ENCODE measurements at places on chromosomes 5 and 9. TPM values are rescaled to one million over a fixed set of nuclear protein-coding genes. Genes with fewer than 3 reads are reported as not detected.

Gene GOLM1
- total RNA-seq, result 112 TPM

Gene GALNT12
- 12.9 TPM for total RNA-seq

Gene NKD2
- 23.9 TPM for total RNA-seq

Gene IL17B
- not detected for total RNA-seq

Gene LRRC70
- total RNA-seq, result 0.77 TPM

Gene PTPDC1
- 7.2 TPM for total RNA-seq

Gene IFNE
- total RNA-seq, result 3.6 TPM

Gene SVEP1
- total RNA-seq, result 0.42 TPM

Gene CANX
- 574 TPM for total RNA-seq

Gene RELL2
- 6.7 TPM for total RNA-seq

Gene FBXL7
- total RNA-seq, result 14.8 TPM

Gene RNF224
- total RNA-seq, result 0.27 TPM

Gene PCDHA8
- total RNA-seq, result 5.1 TPM

DNA sequence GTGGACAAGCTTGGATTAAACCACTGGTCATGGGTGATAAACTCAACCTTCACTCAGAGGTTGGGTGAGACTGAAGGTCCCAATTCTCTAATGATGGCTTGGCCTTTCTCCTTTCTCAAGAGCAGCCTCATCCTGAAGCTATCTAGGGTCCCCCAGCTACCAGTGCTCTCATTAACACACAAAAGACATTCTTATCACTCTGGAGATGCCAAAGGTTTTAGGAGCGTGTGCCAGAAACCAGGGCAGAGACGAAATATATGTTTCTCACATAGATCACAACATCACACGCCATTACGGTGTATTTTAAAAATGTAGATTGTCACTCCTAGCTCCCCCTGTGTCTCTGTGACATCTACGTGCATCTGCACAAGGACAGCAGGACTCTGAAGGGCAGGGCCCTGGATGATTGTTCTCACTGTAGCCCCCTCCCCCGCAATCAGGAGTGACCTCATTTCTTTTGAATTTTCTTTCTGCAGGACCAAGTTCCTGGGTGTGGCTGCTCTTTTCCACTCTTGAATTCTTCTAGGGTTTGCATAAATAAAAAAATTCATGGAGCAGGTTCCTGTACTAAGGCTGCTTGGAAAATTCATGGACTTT lies 311.3 kb downstream of the GADD45G start:
- peaks cover 21% of the 10 kb centered on the region for H3K27me3 ChIP-seq
- H3K4me3 ChIP-seq, result no peak overlapping the region
- H3K27ac ChIP-seq, result no peak overlapping the region
- no peak for DNase-seq
- no peaks in the 10 kb centered on the region for H3K36me3 ChIP-seq

- no peak overlapping the region for H3K4me3 ChIP-seq
- no peaks in the 10 kb centered on the region for H3K36me3 ChIP-seq
- peaks cover 2% of the 10 kb centered on the region for H3K4me1 ChIP-seq
- DNase-seq, result no peak
- H3K27ac ChIP-seq, result no peak overlapping the region
These were observed 1074.9 kb upstream of the DMAC1 start for GRCh38 chr9:8874482-8874881.

GRCh38 chr9:91914404-91914803 lies 35.6 kb downstream of the ROR2 start:
- H3K4me3 ChIP-seq, result no peak overlapping the region
- peaks cover 8% of the 10 kb centered on the region for H3K4me1 ChIP-seq

DNA sequence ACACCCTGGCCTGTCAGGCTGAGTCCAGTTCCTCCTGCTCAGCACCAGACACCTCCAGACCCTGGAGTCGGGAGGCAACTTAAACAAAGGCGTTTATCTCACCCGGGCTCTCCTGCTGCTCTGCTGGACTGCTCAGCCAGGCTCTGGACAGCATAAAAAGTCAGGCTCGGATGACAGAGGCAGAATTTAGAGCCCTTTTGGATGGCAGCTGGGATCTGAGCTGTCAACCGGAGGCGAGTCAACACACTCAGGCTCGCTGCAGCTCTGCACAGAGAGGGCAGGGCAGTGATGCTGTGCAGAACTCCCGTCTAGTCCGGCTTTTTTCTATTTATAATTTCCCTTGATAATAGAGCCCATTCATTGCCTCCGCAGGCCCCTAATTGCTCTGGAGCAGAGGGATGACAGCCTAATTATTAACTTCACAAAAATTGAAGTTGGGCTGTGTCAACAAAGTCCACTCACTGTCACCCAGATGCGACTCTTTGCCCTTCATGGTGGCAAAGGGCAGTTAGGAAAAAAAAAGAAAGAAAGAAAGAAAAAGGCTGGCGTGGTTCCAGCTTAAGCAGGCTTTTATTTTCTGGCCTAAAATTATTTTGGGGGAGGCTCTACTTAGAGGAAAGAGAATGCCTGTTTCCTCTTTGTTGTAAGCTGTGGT lies 37.6 kb downstream of the STC2 start:
- DNase-seq, result no peak
- peaks cover 60% of the 10 kb centered on the region for H3K27me3 ChIP-seq
- H3K4me1 ChIP-seq, result peaks cover 16% of the 10 kb centered on the region

GRCh38 chr9:95027914-95028852 lies 289.3 kb downstream of the FANCC start:
- H3K4me1 ChIP-seq, result peaks cover 84% of the 10 kb centered on the region
- DNase-seq, result no peak
- no peaks in the 10 kb centered on the region for H3K27me3 ChIP-seq

- H3K4me3 ChIP-seq, result no peak overlapping the region
- no peak overlapping the region for H3K27ac ChIP-seq
- H3K27me3 ChIP-seq, result no peaks in the 10 kb centered on the region
- H3K4me1 ChIP-seq, result peaks cover 5% of the 10 kb centered on the region
These were observed 325.8 kb downstream of the TMEM38B start for GRCh38 chr9:106020186-106020585.

DNA sequence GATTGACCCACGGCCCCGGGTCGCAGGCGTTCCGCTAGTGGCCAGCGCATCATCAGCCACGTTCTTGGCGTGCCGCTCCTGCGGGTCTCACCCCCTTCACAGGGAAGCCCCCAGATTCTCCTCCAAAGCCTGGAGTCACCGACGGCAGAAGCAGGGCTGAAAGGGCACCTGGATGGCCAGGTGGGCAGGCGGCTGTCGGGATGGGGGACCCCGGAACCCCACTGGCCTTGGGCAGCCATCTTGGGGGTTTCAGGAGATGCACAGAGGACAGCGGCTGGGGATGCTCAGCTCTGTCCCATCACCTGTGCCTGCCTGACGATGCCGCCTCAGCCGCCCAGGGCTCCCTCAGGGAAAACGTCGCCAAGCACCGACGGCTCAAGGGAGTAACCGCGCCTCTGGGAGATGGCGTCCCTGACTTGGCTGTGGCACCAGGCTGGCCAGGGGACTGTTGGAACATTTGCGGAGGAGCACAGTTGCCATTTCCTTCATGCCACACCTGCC lies 14.1 kb upstream of the SLC9A3 start:
- H3K4me1 ChIP-seq, result peaks cover 20% of the 10 kb centered on the region
- H3K27ac ChIP-seq, result no peak overlapping the region

DNA sequence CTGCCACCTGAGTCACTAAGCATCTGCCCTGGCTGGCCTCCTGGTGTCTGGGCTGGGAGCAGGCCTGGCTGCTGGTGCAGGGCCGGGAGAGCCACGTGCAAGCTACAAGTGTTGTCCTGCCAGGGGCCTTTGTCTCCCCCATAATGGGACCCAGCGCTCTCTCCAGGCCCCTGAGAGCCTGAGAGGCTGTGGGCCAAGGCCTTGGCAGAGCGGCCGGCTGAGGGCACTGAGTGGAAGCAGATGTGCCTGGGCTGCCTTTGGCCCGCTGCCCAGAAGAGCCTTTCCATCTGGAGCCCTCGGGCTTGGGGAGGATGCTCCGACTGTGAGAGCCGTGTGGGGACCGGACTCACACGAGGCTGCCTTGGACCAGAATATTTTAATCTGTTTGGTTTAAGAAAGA lies 185.5 kb downstream of the RGS3 start:
- no peak for DNase-seq
- H3K36me3 ChIP-seq, result no peaks in the 10 kb centered on the region
- H3K27ac ChIP-seq, result peak overlapping the region; percentile 59
- peaks cover 18% of the 10 kb centered on the region for H3K4me1 ChIP-seq
- H3K27me3 ChIP-seq, result no peaks in the 10 kb centered on the region
- H3K4me3 ChIP-seq, result no peak overlapping the region

GRCh38 chr5:137146402-137146890 lies 352.7 kb downstream of the SPOCK1 start:
- H3K4me3 ChIP-seq, result no peak overlapping the region
- peaks cover 18% of the 10 kb centered on the region for H3K4me1 ChIP-seq
- DNase-seq, result no peak
- H3K36me3 ChIP-seq, result no peaks in the 10 kb centered on the region

DNA sequence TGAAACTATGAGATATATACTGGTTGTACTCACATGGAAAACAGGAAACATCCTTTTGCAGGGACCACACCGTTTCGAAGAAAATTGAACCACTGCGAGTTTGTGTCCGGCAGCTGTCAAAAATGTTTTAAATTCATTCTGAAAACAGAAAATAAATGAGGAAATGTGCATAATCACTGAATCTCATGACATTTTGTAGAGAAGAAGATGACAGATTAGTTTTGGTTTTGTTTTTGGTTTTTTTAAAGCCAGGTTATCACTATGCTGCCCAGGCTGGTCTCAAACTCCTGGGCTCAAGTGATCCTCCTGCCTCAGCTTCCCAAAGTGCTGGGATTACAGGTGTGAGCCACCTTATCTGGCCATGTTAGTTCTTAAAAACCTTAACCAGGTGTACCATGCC lies 3.5 kb downstream of the TXNDC8 start:
- no peak overlapping the region for H3K27ac ChIP-seq
- no peak overlapping the region for H3K4me3 ChIP-seq
- DNase-seq, result no peak
- H3K4me1 ChIP-seq, result no peaks in the 10 kb centered on the region

DNA sequence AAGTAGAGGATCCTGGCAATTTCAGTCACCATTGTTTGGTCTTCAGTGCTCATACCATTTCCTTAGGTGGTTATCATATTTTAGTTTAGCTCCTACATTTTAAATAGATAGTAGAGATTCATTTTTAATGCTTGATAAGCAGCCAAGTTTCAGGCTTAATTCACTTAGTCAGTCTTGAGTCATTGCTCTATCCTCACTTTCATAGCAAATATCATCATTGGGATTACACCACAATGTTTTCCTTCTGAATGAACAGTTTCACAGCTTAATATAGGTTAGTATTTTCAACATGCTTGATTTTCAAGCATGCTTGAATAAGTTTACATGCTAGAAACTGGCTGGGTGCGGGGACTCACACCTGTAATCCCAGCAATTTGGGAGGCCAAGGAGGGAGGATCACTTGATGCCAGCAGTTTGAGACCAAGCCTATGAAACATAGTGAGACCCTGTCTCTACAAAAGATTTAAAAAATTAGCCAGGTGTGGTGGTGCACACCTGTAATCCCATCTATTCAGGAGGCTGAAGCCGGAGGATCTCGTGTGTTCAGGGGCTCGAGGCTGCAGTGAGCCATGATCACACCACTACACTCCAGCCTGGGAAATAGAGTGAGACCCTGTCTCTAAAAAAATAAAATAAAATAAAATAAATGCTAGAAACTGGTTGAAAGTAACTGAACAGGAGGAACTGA lies 339.9 kb downstream of the ADGRV1 start:
- no peak overlapping the region for H3K27ac ChIP-seq
- H3K4me3 ChIP-seq, result no peak overlapping the region
- DNase-seq, result no peak
- no peaks in the 10 kb centered on the region for H3K27me3 ChIP-seq
- H3K4me1 ChIP-seq, result peaks cover 10% of the 10 kb centered on the region

- H3K36me3 ChIP-seq, result no peaks in the 10 kb centered on the region
- peaks cover 50% of the 10 kb centered on the region for H3K4me1 ChIP-seq
- DNase-seq, result no peak
- H3K27me3 ChIP-seq, result no peaks in the 10 kb centered on the region
- H3K27ac ChIP-seq, result peak overlapping the region; percentile 96
These were observed 937 bp upstream of the MACROH2A1 start for GRCh38 chr5:135399794-135400542.

GRCh38 chr9:110514897-110515296 lies 64.6 kb downstream of the SVEP1 start:
- H3K4me3 ChIP-seq, result no peak overlapping the region
- H3K27ac ChIP-seq, result no peak overlapping the region
- H3K27me3 ChIP-seq, result no peaks in the 10 kb centered on the region
- DNase-seq, result no peak
- no peaks in the 10 kb centered on the region for H3K4me1 ChIP-seq

DNA sequence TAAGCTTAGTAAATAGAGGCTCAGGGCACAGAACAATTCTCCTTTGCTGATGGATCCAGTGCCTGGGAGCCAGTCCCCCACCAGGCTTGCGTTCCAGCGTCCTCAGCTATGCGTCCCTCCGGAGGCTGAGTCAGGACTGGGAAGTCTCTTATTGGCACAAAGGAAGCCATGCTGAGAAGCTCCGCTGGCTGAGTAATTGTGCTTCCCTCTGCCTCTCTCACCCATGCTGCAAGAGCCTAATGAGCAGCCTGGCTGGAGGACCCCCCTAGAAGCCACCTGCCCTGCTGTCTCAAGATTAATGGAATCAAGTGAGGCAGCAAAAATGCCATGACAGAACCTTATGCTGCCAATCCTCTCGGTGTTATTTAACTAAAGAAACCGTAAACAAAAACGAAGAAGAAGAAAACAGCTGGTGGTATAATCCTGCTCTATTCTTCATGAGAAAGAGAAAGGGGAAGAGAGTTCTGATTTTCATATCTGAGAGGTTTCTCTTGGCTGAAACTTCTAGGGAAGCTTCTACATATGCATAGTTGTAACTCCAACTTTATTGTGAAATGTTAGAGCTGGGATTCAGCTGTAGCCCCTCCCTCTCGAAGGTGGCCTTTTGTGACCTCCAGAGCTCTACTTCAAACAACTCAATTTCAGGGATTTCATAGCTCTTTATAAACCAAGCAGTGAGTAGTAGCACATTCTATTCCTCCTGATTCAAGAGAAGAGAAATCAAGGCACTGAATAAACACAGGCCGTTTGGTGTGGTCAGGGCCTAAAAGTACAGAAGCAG lies 185.4 kb upstream of the SEMA6A start:
- H3K4me1 ChIP-seq, result peaks cover 7% of the 10 kb centered on the region
- H3K36me3 ChIP-seq, result no peaks in the 10 kb centered on the region
- DNase-seq, result no peak
- no peaks in the 10 kb centered on the region for H3K27me3 ChIP-seq

GRCh38 chr9:73151653-73152542 lies at the start of gene ANXA1:
Gene ANXA1, plus strand, starts transcription at chr9:73151865. Its CDS starts 6,671 bp downstream, at chr9:73158536.
- no peaks in the 10 kb centered on the region for H3K36me3 ChIP-seq
- H3K4me3 ChIP-seq, result no peak within 1 kb of the TSS
- peaks cover 82% of the 10 kb centered on the region for H3K27me3 ChIP-seq
- no peak for DNase-seq
- no peak within 1 kb of the TSS for H3K27ac ChIP-seq

DNA sequence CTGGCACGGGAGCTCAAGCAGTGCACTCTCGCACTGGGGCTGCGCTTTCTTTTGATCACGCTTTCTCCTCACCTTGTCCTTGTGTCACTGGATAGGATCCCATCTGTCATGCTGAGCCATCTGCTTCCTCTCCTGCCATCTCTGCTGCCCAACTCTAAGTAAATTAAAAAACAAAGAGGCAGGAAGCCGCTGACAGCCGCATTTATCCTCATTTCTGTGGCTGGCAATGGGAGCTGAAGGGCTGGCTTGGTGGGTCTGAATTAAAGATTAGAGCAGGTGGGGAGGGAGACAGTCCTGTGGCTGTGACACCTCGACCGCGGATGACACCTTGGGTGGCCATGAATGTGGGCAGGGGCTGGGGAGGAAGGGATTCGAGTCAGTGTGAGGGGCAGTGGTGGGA lies 159.2 kb upstream of the ALDH1B1 start:
- peak overlapping the region; percentile 85 for H3K27ac ChIP-seq
- H3K4me3 ChIP-seq, result no peak overlapping the region
- H3K4me1 ChIP-seq, result peaks cover 5% of the 10 kb centered on the region

GRCh38 chr5:67202828-67203227 lies 6.2 kb upstream of the CD180 start:
- no peak overlapping the region for H3K27ac ChIP-seq
- H3K36me3 ChIP-seq, result no peaks in the 10 kb centered on the region
- H3K4me1 ChIP-seq, result peaks cover 25% of the 10 kb centered on the region
